ENCODE measurements at places on chromosomes 7 and 10.

DNA sequence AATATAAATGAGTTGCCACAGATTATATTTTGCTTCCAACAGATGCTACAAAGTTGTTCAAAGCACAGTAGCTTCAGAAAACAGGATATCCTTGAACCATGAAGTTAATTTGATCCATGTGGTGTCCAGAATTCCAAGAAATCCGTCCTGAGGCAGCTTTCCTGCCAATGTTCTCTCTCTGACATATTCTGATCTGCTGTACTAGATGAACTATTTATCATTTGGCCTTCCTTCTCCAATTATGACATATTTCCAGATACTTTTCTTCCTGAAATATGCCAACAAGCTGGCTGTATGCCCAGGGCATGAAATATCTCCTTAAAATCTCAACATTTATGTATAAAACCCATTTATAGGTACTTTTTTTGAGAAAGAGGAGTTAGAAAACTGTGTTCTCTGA lies 141.1 kb downstream of the SPAG6 start:
- no peak for DNase-seq

DNA sequence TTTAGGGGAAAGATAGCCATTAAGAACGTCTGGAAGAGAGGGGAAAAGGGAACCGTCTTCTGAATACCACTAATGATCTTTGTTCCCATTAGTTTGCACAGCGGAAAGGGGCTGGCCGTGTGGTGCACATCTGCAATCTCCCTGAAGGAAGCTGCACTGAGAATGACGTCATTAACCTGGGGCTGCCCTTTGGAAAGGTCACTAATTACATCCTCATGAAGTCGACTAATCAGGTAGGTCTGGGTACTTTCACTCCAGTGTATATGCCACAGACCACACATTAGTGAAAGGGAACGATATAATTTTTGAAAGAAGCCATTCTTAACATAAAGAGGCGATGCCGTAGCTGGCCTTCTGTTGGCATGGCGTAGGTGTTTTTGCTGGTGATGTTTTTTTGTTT lies 74.3 kb upstream of the PDCD4 start:
- no peak for DNase-seq

DNA sequence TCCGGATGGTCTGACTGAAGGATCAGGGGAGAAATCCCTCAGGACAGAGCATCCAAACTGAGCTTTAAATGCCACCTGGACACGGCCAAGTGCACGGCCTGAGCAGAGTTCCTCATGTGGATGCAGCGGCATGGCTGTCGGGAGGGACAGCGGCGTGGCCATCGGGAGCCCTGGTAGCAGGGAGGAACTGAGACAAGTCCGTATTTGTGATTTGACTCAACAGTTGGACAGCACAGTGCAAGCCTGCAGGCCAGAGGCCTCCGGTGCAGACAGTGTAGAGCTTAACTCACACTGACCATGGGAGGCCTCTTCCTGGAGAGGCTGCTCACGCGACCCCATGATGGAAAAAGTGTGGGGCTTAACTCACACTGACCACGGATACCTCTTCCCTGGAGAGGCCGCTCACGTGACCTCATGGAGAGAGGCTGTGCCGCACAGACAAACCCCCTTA lies 207.4 kb downstream of the DIP2C start:
- no peak for DNase-seq

DNA sequence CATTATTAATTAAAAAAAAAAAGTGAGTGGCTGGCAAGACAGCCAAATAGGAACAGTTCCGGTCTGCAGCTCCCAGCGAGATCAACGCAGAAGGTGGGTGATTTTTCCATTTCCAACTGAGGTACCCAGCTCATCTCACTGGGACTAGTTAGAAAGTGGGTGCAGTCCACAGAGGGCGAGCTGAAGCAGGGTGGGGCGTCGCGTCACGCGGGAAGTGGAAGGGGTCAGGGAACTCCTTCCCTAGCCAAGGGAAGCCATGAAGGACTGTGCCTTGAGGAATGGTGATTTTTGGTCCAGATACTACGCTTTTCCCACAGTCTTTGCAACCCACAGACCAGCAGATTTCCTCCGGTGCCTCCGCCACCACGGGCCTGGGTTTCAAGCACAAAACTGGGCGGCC lies 133.7 kb downstream of the SNX13 start:
- DNase-seq, result no peak

DNA sequence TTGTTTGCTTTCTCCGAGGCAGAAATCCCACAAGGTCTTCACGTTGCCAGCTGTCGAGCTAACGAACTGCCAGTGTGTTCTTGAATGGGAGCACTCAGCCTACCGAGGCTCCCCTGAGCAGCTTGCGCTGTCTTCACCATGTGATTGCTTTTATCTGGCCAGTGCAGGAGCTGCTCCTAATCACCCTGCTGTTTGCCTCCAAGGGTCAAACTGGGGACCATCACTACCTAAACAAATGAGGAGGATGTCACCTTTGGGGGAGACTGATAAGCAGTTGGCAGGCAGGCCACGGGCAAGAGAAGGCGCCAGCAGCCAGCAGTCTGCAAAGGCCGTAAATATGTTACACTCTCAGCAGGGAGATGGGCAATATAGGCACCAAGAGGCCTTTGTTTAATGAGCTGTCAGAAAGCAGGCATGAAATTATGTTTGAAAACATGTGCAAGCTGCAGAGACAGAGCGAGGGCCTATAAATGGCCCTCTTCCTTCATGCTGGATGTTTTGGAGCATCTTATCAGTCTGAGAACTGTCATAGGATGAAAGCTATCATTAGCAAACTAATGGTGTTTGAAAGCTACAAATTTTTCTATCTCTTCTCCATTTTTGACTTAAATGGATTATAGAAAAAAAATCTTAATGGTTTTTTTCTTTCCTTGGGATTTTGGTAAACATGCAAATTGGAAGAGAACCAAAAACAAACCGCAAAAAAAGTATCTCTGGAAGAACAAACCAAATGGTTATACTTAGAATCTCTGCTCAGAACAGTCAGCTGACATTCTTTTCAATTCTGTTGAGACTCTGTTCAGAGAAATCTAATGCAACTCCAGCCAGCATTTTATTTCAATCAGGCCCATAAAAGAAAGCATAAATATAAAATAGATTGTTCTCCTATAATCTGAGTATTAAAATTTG lies 267.3 kb upstream of the NPVF start:
- DNase-seq, result no peak
